ENCODE measurements at places on chromosomes 4 and X.

DNA sequence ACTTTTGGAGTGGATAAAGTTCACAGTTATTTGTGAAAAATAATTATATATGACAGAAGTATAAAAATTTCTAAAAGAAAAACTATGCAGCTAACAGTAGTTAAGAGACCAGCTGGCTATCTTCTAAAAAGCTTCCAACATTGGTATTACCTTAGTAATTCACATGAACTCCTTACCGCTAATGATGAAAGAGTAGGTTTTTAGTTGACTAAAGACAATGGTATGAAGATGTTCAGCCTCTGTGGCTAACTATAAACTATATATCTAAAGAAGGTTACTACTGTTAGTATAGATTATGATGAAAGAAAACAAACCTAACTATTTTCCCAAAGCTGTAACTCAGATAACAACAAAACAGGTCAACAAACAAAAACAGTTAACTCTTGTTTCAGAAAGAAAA is 10.4 kb downstream of the CCNI start:
- DNase-seq, result no peak

- DNase-seq, result no peak
Measured at GRCh38 chr4:9971711-9972110, 49.6 kb downstream of the SLC2A9 start.

DNA sequence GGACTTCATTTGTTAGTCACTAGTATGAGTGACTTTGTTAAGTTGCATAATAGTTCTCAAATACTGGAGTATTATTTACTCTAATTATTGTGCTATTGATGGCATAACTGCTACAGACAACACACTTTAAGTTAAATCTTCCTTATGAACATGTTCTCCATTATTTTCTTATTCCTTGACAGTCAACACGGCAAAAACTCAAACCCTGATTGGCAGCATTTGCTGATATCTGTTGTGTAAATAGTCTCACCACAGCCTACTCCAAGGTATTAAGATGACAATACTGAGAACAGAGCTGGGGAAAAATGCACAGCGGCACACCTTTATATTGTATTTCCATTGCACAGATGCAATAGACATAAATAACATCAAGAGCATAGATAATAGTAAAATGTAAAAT is 568.0 kb upstream of the AADAT start:
- DNase-seq, result no peak

DNA sequence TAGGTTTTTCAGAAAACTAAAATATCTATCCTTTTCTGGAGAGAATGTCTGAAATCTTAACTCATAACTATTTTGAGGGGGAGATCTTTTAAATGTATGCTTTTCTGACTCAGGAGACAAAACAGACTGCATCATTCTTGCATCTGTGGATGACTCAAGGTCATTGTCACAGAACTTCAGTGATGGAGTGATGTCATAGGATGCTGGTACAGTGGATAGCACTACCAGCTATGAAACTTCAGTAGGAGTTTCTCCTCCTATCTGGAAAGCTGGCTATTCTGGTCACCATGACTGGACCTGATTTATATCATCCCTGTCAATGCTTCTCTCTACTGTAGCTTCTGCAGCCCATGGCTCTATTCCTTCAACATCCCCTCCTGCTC is 50.3 kb downstream of the PARM1 start:
- DNase-seq, result no peak

DNA sequence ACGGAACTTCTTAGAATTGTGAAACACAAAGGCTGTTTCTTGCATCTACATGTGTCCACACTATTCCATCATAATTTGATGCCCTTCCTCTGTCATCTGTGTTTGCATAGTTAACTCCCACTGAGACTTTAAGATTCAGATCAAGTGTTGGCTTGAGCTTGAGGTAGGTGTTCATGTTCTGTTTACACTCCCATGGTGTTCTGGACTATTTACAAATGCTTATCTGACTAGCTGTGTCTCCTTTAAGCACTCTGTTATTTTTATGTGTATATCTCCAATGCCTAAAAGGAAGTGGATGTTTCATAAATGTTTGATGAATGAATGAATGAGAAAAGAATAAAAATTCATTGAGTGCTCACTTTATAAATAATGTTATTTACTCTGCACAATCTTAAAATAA is 622.7 kb downstream of the RAB28 start:
- no peak for DNase-seq

DNA sequence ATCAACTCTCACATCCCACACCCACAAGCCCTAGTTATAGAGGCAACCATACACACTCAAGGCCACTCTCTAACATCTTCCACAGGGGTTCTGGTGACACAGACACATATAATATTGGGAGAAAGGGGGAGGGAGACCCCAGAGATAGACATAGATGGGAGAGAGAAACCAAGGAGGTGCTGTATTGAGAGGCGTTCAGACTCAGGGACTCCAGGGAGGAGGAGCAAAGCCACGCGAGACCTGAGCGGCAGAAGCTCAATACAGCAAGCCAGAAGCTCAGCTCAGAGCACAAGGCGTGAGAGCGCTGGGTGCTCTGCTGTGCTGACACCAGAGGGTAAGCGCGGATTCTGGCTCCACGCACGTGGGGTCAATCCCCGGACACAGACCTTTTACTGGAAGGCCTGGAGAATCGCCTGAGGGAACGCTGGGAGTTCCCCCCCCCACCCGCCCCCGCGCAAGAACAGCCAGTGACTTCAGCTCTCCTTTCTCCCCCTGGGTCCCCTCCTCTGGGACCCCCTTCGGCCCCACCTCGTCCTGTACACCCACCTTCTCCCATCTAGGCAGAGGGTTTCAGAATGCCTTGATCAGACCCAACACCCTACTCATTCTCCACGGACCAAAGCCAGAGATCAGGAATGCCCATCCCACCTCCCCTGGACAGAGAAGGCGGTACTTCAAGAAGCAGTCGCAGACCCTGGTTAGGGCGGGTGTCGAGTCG is 8.7 kb downstream of the MSX1 start:
- no peak for DNase-seq

- DNase-seq, result no peak
Measured at GRCh38 chrX:6024204-6024603, 204.5 kb downstream of the NLGN4X start.
